NCI-H1694 (cell line): ENCODE measurements at places on chromosomes 4 and X.

- DNase-seq = no peak
Measured at GRCh38 chrX:143788265-143788664, 67.7 kb upstream of the SPANXN2 start.

DNA sequence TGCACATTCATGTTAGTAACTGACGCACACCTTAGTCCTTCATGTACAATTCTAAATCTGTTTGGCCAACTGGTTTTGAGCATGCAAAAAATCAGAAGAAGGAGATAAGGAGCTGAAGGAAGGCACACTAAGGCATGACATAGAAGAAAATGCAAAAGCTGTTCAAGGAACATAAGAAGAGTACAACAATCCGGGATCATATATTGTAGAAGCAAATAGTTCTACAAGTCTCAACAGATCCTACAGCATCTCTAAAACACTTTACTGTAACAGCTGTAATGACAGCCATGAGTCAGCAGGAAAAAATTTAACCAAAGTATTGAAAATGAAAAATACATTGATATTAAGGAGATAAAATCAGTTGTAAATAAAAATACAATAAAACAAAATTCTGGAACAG is 57.7 kb downstream of the KLHL13 start:
- no peak for DNase-seq

DNA sequence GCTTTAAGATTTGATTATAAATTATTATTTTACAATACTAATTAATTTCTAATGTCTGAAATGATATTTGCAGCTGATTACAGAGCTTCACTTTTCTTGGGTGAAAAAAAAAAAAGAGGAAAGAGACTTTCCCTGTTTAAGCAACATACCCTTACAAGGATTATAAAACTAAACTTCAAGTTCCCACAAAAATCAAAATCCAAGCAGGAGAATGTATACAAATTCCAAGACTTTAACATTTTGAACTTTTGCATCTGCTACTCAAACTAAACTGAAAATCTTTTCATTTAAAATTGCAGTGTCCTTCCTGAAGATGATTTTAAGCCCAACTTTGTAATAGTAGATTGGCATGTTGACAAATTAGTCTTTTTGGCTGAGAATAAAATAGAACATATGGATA is 742.4 kb upstream of the INTU start:
- DNase-seq = no peak

- DNase-seq = no peak
Measured at GRCh38 chrX:16654093-16654492, 4.1 kb downstream of the S100G start.

- no peak for DNase-seq
Measured at GRCh38 chr4:52091801-52092200, 40.7 kb downstream of the SPATA18 start.

DNA sequence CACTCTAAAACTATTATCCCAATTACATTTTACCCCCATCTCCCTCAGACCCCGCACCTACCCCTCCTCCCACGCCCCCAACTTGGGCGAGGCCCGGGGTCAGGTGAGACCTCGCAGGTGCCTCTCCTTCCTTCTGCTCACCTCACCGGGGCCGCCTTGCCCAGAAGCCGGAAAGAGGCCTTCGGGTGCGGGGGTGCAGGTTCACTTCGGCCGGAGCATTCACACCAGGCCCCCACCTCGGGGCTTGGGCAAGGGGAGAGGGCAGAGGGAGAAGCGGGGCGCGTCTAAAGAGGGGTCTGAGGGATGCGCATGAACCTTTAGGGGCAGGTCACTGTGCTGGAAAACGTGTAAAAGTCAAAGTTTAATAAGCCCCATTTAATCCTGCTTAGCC is 427 bp downstream of the ZNF182 start:
- DNase-seq = no peak

DNA sequence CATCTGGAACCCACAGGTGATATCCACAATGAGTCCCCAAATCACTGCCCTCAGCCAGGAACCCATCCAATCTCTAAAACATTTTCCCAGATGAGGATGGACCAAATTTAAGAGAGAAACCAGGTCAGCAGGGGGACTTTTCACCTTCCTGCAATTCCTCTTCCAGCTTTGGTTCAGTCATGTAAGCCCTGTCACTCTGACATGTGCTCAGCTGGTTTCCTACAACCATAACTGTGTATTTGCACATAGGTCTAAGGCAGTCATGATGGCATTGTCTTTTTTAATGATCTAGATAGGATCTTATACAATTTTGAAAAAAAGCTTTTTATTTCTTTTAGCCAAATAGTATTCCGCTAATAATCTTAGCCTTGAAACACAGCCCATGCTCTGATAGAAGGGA is 6.5 kb downstream of the CXXC4 start:
- no peak for DNase-seq

DNA sequence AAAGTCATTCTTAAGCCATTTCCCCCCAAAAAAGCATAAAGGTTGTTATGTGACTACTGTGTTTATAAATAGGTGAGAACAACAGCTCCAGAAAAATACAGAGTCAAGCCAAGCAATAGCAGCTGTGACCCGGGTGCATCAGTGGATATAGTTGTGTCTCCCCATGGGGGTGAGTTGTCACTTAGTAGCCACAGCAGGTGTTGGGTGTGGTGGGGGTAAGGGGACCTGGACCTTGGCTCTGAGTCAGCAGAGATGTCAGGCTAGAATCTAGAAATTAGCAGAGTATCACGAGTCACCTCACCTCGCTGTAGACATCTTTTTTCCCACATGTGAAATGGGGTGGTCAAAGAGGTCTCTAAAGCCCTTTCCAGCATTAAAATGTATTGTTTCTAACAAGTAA is 42.4 kb downstream of the MOSPD2 start:
- no peak for DNase-seq

GRCh38 chr4:117479673-117480072 is 394.3 kb upstream of the TRAM1L1 start:
- no peak for DNase-seq

- DNase-seq = no peak
Measured at GRCh38 chr4:169090484-169091215, 80.6 kb upstream of the CBR4 start.

DNA sequence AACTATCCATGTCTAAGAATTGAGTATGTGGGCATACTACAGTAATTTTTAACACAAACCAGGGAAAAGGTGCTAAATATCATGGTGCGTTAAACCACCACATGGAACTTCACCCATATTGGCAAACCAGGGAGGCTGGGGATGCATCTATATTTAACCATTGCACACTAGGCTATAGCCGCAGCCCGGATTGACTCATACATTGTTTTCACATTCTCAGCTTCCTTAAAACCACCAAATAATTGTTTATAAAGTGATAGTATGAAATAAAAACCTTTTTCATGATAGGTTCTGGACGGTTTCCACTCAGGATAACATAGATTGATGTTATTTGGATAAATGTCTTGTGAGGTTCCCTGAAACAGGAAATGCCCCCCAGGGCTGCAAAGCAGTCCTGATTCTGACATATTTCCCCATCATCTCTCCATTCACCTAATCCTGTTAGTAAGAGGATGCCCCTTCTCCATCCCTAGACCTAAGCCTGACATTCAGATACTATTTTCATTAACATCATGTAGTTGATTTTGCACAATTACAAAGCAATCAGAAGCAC is 7.9 kb downstream of the COL25A1 start:
- no peak for DNase-seq

- DNase-seq = no peak
Measured at GRCh38 chr4:55906989-55907388, 41.8 kb upstream of the CEP135 start.

GRCh38 chr4:159272273-159273140 is 169.6 kb downstream of the RAPGEF2 start:
- no peak for DNase-seq

- DNase-seq = no peak
Measured at GRCh38 chrX:123740536-123740935, 7.7 kb upstream of the THOC2 start.

- no peak for DNase-seq
Measured at GRCh38 chr4:180058691-180059215, 2184.4 kb upstream of the TENM3 start.

DNA sequence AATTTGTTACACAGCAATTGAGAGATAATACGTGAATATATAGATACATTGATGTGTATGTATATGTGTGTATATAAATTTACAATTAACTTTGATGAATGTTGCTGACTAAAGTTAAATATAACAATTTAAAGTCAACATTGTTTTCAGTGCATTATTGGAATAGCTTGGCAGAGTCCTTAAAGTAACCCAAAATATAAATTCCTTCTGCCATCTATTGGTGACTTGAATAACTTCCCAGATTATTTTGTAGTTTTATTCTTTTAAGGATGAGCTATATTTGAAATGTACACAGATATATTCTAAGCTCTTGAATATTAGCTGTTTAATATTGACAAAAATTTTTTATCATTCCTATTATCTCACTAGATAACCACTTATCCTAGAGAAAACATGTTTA is 298.2 kb upstream of the FSTL5 start:
- no peak for DNase-seq

GRCh38 chrX:11355259-11355909 is 62.2 kb downstream of the AMELX start:
- no peak for DNase-seq

DNA sequence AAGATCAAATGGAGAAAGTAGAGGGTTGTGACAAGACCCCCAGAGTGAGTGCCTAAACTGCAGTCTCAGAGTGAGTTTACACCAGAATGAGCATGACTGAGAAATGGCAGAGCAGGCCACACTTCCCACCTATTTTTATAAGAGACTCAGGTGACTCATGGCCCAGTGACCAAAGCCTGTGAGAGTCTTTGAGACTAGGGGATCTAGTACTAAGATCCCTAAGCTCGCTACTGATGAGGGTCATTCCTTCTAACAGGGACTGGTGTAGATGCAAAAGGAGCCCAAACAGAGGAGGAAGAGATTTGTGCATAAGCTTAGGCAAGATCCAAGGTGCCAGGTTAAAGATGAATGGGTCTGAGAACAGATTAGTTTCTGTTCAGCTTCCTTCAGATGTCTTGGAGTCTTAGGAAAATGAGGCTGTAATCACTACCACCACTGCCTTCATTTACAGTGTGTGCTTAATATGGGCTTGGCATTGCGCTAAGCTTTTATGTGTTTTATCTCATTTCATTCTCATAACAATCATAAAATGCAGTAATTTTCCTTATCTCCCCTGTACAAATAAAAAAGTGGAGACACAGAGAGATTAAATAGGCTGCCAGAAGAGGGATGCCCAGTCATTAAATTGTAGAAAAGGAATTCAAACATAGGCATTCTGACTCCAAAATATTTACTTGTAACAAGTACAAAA is 62.8 kb downstream of the RWDD4 start:
- no peak for DNase-seq

- no peak for DNase-seq
Measured at GRCh38 chr4:82706349-82707000, 92.1 kb downstream of the SCD5 start.

DNA sequence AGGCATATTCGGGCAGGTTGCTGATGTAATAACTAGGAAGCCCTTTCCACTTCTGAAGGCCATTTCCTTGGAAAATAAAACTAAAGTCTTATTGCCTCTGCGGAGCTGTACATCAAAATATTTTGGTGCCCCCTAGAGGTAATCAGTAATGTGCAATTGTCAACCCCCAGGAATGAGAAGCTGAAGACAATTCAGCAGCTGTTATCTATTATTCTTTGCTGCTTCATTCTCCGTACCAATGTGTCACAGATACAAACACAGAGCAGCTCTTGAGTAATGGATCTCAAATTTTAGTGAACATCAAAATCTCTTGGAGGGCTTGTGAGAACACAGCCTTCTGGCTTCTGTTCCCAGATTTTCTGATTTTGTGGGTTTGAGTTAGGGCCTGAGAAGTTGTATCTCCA is 3.5 kb upstream of the SLIT2 start:
- DNase-seq = peak; percentile 63

DNA sequence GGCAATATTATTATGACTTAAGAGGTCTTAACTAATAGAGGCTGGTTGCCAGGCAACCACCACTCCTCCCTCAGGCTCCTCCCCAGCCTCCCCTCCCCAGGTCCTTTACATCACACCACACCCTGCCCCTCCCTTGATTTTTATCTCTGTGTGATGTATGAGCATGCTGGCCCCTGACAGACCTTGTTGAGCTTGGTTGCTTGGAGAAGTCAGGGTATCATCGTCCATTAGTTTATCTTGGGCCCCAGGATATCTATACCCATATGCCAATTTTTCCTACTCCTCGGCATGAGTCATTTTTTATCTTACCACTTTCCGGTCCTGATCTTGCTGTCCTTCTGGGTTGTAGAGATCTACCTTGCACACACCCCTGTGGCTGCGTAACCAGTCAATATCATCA is 2.5 kb downstream of the AKAP4 start:
- DNase-seq = no peak

- DNase-seq = no peak
Measured at GRCh38 chr4:99207911-99208718, 10.9 kb downstream of the ADH6 start.

DNA sequence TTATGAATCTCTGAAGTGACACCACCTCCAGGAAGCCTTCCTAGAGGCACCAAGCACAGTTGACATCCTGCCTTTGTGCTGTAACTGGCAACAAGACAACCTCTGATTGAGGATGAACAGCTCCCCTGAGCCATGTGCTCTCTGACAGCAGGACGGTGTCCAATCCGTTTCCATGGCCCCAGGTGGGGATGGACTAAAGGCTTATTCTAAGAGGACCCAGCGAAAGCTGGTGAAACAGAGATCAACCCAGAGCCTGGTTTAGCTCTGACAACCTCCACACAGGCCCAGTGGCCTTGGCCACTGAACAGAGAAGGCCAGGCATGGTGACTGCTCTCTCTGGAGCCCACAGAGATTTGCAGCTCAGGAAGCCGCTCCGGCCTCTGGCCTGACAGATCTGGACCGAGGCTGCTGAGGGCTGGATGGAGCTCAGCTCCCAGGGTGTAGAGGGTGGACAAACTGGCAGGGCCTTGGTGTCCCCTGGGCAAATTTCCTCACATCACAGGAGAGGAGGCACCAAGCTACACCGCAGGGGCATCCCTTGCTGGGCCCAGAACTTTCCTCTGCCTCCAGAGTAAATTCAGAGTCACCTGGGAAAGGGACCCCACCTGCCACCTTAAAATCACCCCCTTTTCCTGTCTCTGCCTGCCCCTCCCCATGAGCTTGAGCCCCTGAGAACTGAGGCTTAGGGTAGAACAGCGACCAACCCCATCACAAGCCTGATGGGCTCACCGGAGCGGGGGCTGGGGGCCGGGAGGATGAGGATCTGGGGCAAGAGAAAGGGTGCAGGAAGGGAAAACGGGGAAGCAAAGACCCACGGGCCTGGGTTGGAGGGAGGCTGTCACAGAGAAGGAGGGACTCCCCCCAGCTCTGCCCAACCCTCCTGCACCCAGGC is 40.2 kb downstream of the HMX1 start:
- no peak for DNase-seq

- no peak for DNase-seq
Measured at GRCh38 chr4:184475498-184475897, 1.1 kb upstream of the IRF2 start.

DNA sequence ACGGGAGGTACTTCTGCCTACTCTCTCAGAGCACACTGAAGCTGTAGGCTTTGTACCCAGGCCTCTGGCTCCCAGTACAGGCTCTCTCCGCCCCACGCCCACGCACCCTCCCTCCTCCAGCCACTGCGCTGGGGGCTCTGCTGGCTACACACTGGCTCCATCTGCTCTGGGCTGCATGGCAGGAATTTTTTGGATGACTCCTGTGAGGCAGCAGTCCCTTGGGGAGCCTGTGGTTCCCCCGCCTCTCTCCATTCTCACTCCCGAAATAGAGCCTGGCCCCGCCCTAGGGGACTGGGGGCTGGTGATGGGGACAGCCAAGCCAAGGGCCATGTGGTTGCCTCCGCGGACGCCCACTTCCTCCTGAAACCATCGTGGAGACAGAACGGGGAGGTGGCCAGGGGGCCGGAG is 58.1 kb upstream of the ADRA2C start:
- DNase-seq = peak; percentile 78
